T-cell (primary cell): ENCODE measurements at places on chromosomes 3 and 15. TPM values are rescaled to one million over a fixed set of nuclear protein-coding genes. Genes with fewer than 3 reads are reported as not detected.

- H3K27ac ChIP-seq = no peak overlapping the region
- H3K4me3 ChIP-seq = no peak overlapping the region
- no peaks in the 10 kb centered on the region for H3K4me1 ChIP-seq
- peaks cover 17% of the 10 kb centered on the region for H3K27me3 ChIP-seq
Measured at GRCh38 chr15:63104727-63105126, 16.9 kb upstream of the LACTB start.

DNA sequence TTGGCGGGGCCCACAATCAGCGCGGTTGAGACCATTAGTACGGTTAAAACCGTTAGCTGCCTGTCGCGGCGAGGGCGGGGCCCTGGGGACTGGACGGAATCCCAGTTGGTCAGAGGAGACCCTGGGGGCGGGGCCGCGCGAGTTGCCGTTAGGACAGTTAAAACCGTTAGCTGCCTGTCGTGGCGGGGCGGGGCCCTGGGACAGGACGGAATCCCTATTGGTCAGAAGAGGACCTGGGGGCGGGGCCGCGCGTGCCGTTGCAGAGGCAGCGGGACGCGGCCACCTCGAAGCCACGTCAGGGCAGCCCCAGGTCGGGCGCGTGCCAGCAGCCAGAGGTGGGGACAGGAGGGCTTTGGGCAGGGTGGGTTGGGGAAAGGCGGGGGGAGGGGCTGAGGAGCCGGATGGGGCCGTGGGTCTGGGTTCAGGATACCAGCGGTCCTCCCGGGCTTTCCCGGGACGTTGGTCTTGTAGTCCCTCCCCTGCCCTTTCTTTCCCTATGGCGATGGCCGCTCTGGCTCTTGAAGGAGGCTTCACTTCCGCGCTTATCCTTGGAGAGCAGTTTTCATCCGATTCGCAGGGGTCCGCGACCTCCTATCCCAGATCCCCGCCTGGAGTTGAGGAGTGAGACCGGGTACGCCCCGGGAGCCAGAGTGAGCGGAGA, 28.0 kb downstream of the KLHDC8B start:
- H3K27ac ChIP-seq = no peak overlapping the region
- H3K36me3 ChIP-seq = no peaks in the 10 kb centered on the region
- no peak for DNase-seq

- no peak overlapping the region for H3K4me3 ChIP-seq
- peaks cover 8% of the 10 kb centered on the region for H3K27me3 ChIP-seq
- no peaks in the 10 kb centered on the region for H3K4me1 ChIP-seq
- no peak for DNase-seq
- H3K36me3 ChIP-seq = no peaks in the 10 kb centered on the region
Measured at GRCh38 chr3:149384911-149385321, 7.5 kb upstream of the TM4SF1 start.

- no peaks in the 10 kb centered on the region for H3K27me3 ChIP-seq
- DNase-seq = no peak
- H3K4me1 ChIP-seq = no peaks in the 10 kb centered on the region
- H3K4me3 ChIP-seq = no peak overlapping the region
- no peak overlapping the region for H3K27ac ChIP-seq
- H3K36me3 ChIP-seq = no peaks in the 10 kb centered on the region
Measured at GRCh38 chr3:86702381-86702958, 288.5 kb downstream of the VGLL3 start.

The FBXW12 gene
- total RNA-seq = not detected
